ENCODE measurements at places on chromosomes 7 and 10.

GRCh38 chr7:104895522-104896236 lies 118.3 kb upstream of the KMT2E start:
- no peak for DNase-seq

DNA sequence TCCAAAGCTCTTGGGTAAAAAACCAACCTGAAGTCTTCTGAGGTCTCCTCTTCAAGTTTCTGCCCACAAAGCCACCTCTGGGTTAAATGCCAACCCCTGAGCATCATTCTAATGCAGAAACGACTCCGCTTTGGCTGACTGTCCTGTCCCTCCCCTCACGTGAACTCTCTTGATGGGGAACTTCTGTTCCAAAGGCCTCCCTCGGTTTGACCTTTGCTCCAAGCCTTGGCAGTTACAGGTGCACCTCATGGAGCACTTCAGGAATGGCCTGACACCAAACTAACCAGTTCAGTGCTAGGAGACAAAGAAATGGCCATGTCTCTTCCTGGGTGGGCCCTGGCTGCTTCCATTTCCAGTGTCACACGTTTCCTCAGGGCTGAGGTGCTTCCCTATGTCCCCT lies 20.0 kb downstream of the CAMK2G start:
- no peak for DNase-seq

DNA sequence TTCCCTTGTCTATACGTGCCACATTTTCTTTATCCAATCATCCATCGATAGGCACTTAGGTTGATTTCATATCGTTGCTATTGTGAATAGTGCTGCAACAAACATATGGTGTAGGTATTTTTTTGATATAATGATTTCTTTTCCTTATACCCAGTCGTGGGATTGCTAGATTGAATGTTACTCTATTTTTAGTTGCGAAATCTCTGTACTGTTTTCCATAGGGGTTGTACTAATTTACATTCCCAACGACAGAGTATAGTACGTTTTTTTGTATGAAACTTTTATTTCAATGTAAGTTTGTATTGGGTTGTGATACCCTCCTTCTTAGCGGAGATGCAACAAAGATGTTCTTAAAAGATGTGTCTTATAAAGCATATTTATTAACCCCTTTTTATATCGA lies 30.0 kb downstream of the AKR1B1 start:
- no peak for DNase-seq

- DNase-seq: no peak
These were observed 4.8 kb downstream of the PITRM1 start for GRCh38 chr10:3167611-3168330.

GRCh38 chr10:100373298-100374199 lies 26.5 kb downstream of the SCD start:
- peak; percentile 81 for DNase-seq

GRCh38 chr10:132117636-132118190 lies 52.0 kb downstream of the JAKMIP3 start:
- DNase-seq: no peak

DNA sequence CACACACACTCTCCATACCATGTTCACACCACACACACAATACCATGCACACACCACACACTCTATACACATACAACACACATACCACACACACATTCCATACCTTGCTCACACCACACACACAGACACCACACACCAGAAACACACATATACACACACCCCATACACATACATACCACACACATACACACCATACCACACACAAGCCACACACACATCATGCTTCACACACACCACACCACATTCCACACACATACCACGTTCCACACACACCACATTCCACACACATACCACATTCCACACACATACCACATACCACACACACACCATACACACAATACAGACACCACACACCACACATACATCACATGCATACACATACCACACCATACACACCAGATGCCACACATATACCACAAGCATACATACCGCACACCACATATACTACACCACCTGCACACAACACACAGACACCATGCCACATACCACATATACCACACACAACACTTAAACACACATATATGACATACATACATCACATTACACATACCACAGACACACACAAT lies 282.7 kb downstream of the POU6F2 start:
- no peak for DNase-seq

DNA sequence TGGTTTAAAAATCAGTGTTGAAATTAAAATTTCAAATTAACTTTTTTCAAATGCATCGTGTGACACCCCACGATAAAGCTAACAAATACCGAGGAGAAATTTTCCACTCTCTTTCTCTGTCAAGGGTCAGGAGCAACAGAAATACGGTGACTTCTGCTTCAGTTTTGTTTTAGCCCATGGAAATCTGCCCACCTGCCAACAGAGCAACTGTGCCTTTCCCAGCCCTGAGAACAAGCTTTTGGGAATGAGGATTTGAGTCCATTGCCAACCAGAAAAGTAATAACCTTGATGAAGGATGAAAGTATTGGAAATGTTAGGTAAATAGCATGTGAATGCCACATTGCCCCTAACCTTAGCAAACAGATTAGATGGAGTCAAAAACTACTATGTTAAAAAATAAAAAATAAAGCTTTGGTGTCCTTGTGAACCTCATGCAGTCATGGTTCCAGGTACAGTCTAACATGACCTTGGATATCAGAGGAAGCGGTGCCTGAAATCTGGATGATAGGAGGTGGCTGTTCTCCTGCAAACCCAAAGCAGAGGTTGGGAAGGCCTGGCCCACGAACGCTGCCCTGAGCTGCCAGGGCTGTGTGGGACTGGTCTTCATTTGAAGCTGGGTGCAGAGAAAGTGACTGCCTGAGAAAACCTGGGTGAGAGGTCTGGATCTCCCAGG lies 296.8 kb downstream of the ELMO1 start:
- DNase-seq: no peak

GRCh38 chr7:98202367-98203195 lies 8.7 kb upstream of the BHLHA15 start:
- peak; percentile 93 for DNase-seq

- DNase-seq: no peak
These were observed 278.8 kb upstream of the PPP2R2D start for GRCh38 chr10:131621784-131622624.

DNA sequence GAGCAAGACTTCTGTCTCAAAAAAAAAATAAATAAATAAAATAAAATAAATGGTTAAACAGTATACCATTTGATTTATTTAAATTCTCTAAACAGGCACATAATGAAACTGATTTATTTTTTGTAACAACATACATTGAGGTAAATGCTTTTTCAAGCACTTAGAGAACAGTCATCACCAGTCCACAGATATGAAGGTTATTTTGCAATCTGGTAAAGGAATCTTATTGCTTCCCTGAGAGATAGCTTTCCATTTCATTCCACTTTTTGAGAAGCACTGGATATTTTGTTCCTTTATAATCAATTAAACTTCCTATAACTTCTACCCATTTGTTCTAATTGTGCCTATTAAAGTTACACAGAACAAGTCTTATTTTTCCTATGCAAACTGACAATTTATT lies 5.2 kb downstream of the CEP55 start:
- no peak for DNase-seq

DNA sequence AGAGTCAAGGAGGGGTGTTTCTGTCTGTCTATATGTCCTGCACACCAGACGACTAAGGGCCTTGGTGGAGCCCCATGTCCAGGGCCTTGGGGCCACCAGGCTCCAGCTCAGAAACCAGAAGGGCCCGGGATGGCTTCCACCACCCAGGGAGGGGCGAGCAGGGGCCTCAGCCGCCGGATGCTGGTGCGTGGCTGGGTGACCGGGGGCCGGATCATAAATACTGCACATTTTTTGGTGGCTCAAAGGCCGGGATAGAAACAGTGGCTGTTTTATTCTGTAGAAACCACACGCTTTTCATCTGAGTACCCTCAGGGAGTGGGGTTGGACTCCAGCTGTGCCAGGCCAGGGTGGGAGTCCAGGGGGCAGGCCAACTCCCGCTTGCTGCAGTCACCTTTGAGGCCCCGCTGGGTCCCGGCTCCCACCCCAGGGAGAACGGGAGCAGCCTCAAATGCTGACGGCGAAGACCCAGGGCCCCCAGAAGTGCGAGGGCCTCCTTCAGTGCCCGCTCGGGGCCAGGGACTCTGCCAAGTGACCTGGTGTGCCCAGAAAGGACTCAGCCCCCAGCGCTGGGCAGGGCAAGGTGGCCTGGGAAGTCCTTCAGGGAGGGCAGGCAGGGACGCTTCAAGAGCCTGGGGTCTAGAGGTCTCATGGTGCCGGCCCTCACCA lies 28.2 kb downstream of the PDGFA start:
- no peak for DNase-seq

GRCh38 chr7:97851683-97852082 lies 20.5 kb downstream of the ASNS start:
- DNase-seq: no peak

GRCh38 chr7:10706875-10707493 lies 266.7 kb upstream of the PHF14 start:
- DNase-seq: peak; percentile 16

GRCh38 chr7:37110660-37111424 lies 337.8 kb downstream of the ELMO1 start:
- no peak for DNase-seq

GRCh38 chr7:112020800-112021199 lies 185.4 kb downstream of the DOCK4 start:
- DNase-seq: no peak

DNA sequence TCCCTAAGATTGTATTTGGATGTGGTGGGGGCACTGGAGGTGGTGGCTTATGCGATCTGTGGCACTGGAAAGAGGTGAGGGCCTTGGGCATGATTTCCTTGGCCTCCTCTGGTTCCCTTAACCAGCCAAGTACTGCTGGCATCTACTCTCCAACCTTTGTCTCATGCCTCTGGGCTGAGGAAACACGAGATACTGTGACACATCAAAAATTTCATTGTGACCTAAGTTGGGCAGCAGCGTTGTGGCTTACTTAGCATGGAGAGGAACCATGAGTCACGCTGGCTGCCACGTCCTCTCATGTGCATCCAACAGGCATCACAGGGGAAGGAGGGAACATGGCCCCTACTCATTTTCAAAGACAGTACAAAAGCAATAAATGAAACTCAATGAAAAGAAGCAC lies 29.7 kb upstream of the GSDME start:
- DNase-seq: no peak

DNA sequence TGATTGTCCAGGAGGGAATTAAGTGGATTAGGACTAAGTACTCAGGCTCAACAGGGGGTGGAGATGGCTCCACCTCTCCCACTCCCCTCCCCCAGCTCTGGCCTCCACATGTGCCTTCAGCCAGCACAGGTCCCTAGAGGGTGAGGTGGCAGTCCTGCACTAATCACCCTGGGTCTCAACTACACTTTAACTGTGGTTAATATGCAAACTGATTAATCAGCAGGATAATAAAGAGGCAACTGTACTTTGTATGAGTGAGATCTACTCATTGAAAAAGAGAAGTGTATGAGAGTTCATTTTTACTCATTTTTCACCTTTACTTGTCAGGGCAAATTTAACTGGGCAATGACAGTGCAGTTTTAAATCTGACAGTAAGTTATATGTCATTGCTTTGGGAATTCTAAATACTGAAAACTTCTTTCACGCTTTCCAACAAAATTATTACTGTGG lies 223.8 kb upstream of the CCDC6 start:
- no peak for DNase-seq

DNA sequence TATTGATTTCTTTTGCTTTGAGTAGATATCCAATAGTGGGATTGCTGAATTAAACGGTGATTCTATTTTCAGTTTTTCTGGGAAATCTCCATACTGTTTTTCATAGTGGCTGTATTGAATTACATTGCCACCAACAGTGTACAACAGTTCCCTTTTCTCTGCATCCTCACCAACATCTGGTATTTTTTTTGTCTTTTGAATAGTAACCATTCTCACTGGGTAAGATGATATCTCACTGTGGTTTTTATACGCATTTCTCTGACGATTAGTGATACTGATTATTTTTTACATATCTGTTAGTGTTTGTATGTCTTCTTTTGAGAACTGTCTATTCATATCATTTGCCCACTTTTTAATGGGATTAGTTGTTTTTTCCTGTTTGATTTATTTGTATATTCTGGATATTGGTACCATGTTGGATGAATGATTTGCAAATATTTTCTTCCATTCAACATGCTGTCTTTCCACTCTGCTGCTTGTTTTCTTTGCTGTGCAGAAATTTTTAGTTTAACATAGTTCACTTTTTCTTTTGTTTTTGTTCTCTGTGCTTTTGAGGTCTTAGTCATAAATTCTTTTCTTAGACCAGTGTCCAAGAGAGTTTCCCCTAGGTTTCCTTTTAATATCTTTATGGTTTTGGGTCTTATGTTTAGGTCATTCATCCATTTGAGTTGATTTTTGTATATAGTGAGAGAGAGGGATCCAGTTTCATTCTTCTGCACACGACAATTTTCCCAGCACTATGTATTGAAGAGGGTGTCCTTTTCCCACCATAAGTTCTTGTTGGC lies 584.7 kb downstream of the PHTF2 start:
- no peak for DNase-seq

GRCh38 chr7:69681181-69681580 lies 82.9 kb downstream of the AUTS2 start:
- DNase-seq: no peak

DNA sequence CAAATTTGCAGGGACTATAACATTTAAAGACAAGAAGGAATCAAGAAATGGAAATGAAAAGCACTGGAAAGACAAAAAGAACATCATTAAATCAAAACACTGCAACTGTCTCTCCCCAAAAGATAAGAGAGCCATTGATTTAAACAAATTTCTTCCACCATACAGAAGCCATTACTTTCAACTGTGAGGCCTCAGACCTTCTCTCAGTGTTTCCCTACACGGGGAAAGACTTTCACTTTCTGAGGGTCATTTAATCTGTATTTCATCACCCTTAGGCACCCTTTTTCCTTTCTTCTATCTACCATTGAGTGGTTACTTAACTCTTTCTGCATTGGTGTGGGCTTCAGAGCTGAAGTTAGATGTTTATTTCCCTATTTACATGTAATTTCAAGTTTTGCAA lies 47.5 kb downstream of the CCDC172 start:
- DNase-seq: no peak

DNA sequence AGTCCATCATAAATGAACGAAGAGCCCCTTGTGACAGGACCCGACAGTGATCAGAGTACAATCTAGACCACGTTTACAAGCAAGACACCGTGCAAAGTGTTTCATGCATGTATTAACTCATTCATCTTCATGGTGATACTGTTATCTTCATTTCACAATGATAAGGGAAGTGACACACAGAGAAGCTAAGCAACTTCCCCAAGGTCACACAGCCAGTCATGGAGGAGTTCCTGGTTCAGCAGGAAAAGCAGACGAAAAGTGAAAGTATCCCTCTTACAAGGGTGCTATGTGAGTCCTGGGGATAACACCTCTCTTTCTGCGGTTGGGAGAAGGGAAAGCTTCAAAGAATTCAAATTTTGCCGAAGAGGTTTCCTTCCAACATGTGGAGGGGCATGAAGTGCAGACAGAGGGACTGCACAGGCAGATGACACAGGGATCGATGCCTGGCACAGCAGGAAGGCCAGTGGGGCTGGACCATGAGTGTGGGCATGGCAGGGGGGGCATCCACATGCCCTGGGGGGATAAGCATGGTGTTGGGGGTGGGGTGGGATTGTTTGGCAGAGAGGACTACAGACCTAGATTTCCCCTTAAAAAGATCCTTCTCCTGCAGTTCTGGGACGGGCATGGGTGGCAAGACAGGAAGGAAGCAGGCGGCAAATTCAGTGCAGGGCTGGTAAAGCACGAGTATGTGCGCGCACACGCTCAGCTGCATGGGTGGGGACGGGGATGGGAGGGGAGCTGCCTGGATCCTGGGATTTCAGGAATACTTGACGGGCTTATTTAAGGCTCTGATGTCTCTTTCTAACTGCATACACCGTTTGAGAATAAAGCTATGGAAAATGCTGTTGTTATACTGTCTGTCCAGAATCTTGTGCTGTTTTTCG lies 33.5 kb upstream of the DDC start:
- DNase-seq: no peak

Measured in GM19239 (cell line).